Muscle of arm (tissue), 14 donors: ENCODE measurements at places on chromosomes 5 and 9. TPM values are rescaled to one million over a fixed set of nuclear protein-coding genes. Genes with fewer than 3 reads are reported as not detected.

DNA sequence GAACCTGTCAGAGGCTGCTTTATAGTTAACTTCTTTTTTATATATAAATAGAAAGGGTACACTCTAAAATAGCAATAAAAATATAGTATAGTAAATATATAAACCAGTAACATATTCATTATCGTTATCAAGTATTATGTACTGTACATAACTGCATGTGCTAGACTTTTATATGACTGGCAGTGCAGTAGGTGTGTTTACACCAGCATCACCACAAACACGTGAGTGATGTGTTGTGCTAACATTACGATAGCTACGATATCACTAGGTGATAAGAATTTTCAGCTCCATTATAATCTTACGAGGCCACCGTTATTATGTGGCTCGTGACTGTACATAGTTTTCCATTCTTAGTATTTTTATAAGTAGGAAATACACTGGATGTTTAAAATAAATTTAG, 43.8 kb upstream of the MEF2C start:
- DNase-seq, result no peak

DNA sequence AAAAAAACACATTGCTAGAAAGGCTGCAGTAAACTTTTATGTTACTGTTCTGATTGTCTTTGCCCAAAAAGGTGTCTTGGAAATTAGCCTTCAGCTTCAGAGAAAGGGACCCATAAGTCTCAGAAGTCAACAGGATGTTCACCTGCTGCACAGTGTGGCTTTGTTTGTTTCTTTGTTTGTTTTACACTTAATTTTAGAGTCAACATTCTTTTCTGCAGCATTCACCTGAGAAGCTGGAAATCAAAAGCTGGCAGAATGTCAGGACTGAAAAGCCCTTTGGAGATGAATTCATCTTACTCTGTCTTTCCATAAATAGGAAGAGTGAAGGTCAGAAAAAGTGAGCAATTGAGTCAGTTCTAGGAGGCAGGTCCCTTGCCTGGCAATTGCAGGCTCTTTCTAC, 170.0 kb downstream of the PAPPA start:
- DNase-seq, result no peak

The SOWAHA gene
- polyA plus RNA-seq, result 0.14 TPM

The WDR38 gene
- polyA plus RNA-seq, result not detected

- no peak for DNase-seq
Measured at GRCh38 chr5:135130261-135131215, 96.5 kb upstream of the PITX1 start.

- DNase-seq, result no peak
Measured at GRCh38 chr5:16735101-16736060, 118.6 kb upstream of the RETREG1 start.

The ZFP2 gene
- polyA plus RNA-seq, result 2.4 TPM

The PAIP1 gene
- polyA plus RNA-seq, result 114 TPM

The C9orf78 gene
- polyA plus RNA-seq, result 49.7 TPM

The TMEM252 gene
- polyA plus RNA-seq, result 1.3 TPM

GRCh38 chr5:76942581-76942980, 10.3 kb upstream of the CRHBP start:
- no peak for DNase-seq

The CA9 gene
- 0.70 TPM for polyA plus RNA-seq

GRCh38 chr5:82320966-82321365, 42.8 kb upstream of the RPS23 start:
- DNase-seq, result no peak

GRCh38 chr9:37925786-37926736, 22.1 kb upstream of the SLC25A51 start:
- DNase-seq, result no peak

GRCh38 chr5:131607903-131608540, 27.0 kb downstream of the RAPGEF6 start:
- no peak for DNase-seq

The GOLM1 gene
- 51.6 TPM for polyA plus RNA-seq

DNA sequence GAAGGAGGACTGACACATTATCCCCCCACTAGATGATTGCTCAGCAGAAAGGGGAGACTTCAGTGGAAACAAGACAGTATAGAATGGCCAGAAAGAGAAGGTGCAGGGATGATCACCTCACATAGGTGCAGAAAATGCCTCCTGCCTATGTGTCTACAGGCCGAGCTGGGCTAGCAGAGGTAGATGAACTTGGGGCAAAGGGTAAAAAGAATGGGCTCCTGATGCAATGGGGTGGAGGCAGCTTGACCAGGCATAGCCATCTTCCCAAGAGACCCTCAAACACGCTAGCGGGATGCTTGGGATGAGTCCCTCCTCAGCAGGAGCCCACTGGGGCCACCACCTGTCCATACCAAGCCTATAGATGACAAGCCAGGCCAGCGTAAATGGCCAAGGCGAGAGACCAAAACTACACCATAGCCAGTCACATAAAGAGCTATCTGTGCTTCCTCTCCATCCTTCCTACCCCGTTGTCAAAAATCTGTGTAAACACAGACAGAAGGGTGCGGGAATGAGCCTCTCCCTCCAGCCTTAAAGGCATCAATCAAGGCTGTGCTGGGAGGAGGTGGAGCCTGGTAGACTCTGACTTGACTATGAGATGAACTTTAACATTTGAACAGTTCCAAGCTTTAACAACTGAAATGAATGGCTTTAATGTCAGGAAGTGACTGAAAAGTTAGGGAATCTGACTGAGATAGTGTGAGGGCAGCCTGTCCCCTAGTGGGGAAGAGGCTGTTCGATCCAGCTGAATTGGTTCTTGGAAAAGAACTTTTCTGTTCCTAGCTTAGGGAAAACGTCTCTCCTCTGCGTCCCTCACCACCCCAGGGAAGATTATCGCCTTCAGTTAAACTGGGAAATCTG, 10.4 kb downstream of the C9orf152 start:
- DNase-seq, result no peak

- no peak for DNase-seq
Measured at GRCh38 chr9:19976226-19976625, 187.4 kb upstream of the SLC24A2 start.

GRCh38 chr9:98356953-98357690, 101.7 kb upstream of the TBC1D2 start:
- DNase-seq, result no peak

The ANKRD31 gene
- 0.12 TPM for polyA plus RNA-seq

DNA sequence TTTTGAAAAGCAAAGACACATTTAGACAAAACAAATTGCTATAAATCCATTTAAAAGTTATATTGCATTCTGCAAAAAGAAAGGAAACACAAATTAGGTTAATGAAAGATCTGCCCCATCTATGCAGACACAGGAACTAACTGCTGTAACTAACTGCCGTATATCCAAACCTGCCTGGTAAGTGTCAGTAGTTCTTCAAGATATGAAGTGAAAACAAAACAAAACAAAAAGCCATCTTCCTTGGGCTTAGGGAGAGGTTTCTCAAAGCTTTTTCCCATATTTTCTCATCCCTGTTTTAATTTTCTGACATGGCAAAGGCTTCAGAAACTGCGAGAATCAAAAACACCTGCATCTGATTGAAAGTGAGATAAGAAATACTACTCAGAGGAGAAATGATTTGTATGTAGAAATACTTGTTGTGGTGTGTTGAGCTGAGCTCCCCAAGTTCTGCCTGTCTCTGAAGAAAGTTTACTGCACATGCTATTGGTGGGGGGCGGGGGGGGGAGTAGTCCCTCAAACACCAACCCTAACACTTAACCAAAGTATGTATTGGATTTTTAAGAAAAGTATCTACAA, 750.5 kb downstream of the PTPRD start:
- DNase-seq, result no peak

GRCh38 chr5:78758169-78758839, 109.7 kb upstream of the LHFPL2 start:
- DNase-seq, result no peak

The ENG gene
- 50.7 TPM for polyA plus RNA-seq

GRCh38 chr5:81994679-81995078, 22.9 kb downstream of the ATG10 start:
- DNase-seq, result no peak

The RNF224 gene
- 1.3 TPM for polyA plus RNA-seq

DNA sequence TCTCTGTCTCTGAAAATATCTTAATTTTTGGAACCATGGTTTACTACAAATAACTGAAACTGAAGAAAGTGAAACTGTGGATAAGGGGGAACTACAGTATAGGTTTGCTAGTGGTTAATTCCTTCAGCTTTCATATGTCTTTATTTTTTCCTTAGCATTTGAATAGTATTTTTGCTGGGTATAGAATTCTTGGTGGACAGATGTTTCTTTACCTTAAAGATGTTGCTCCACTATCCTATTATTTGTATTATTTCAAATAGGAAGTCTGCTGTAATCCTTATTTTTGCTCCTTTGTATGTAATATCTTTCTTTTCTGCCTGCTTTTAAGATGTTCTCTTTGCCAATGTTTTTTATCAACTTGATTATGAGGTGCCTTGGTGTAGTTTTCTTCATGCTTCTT, 152.9 kb upstream of the ISL1 start:
- DNase-seq, result no peak

The ASPN gene
- 715 TPM for polyA plus RNA-seq

The IL5 gene
- polyA plus RNA-seq, result not detected

DNA sequence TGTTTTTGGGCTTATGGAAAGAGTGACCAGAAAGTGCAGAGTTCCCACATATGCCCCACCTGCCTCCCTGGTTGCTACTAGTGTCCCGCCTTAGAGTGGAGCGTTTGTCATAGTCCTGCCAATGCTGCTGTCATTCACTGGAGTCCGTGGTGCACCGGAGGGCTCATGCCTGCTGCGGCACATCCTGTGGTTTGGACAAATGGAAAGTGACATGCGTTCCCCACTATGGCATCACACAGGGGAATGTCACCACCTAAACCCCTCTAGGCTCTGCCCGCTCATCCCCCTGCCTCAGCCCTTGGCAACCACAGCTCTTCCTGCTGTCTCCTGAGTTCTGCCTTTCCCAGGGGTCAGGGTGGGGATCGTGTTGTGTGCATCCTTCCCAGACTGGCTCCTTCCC, 29.2 kb downstream of the IRX4 start:
- no peak for DNase-seq

The IL13 gene
- polyA plus RNA-seq, result 0.18 TPM

The MCC gene
- polyA plus RNA-seq, result 15.1 TPM

The MAPK9 gene
- 34.1 TPM for polyA plus RNA-seq

GRCh38 chr5:62695274-62695673, 116.7 kb downstream of the LRRC70 start:
- DNase-seq, result no peak

DNA sequence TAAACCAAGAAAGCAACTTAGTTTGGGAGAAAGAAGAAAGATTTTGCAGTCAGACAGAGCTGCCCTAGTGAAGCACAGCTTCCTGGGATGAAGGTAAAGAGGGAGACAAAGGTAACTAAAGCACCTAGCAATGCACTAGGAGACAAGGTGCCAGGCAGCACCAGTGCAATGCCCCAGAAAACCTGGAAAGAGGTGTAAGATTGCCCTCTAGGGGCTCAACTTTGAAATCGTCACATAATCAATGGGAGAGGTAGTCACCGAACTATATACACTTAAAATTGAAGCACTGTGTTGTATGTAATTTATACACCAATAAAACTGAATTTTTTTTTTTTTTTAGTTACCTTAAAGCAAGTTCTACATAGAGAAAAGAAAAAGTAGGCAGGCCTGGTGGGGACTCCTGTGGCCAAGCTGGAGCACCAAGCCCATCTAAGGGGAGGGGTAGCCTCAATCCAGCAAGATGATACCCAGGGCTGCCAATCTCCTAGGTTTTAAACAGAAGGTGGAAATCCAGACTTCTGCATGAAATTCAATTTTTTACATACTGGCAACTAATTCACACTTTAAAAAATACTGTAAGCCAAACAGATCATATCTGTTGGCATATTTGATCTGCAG, 48.2 kb downstream of the CDK5RAP2 start:
- no peak for DNase-seq

GRCh38 chr5:65577141-65577540, 14.0 kb downstream of the PPWD1 start:
- DNase-seq, result no peak

GRCh38 chr9:96660692-96661248, 5.7 kb upstream of the PRXL2C start:
- DNase-seq, result no peak

DNA sequence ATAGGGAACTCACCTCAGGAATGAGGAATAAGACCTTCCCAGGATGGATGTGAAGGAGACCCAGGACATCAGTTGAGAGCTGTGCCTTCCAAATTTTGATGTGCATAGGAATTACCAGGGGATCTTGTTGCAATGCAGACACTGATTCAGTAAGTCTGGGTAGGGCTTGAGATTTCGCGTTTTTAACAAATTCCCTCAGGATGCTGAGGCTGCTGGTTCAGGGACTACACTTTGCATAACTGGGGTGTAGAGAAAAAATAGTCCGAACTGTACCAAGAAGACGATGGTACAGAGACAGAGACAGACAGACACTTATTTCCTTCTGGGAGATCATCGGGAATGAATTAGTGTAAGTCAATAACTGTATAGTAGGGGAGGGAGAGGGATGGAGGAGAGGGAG, 82.3 kb upstream of the FREM1 start:
- peak; percentile 36 for DNase-seq

GRCh38 chr5:135569755-135570452, 8.9 kb downstream of the CXCL14 start:
- DNase-seq, result no peak

DNA sequence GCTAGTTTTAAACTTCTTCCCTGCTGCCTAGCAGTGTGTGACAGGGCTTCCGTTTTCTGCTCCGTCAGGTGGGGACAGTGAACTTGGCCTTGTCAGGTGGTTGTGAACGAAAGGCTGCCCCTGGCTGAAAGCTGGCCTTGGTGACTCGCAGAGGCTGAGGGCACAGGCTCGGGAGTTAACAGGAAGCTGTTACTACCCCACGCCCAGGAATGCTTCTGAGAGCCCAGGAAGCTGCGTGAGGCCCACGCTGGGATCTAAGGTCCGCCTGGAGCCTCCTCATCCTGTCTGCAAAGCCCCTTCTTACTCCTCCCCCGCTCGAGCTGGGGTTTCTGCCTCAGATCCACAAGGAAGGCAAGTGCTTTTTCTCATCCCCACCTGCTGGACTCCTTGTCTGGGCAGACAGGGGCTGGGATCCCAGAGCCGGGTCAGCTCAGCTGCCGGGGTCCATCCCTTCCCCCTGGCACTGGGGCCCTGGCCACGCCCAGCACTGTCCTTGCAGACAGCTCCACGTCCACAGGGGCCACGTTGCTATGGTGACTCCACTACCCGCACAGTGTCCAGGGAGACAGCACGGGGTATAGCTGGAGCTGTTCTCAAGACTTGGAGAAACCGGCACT, 124.7 kb upstream of the TBC1D2 start:
- DNase-seq, result no peak

The SLC34A1 gene
- not detected for polyA plus RNA-seq

- DNase-seq, result no peak
Measured at GRCh38 chr5:73506459-73506955, 8.3 kb downstream of the BTF3 start.

The ARL15 gene
- 32.2 TPM for polyA plus RNA-seq

- no peak for DNase-seq
Measured at GRCh38 chr9:20559231-20559890, 62.9 kb downstream of the MLLT3 start.

DNA sequence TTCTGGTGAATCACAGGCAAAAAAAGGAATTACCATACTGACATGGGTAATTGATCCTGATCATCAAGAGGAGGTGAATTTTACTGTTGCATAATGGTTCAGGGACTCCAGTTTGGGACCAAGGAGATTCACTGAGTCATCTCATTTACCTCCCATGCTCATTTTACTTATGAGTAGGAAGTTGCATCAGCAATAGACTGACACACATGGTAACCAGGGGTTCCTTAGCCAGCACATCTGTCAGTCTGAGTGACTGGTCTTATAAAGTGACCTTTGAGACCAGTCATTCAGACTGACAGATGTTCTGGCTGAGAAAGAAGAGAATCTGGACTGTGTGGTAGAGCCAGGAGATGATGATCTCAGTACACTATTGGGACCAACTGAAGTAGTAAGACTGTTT, 384.6 kb upstream of the CD180 start:
- DNase-seq, result peak; percentile 38
